RPMI8226 (cell line): ENCODE measurements at places on chromosomes 16 and 17.

- no peak for DNase-seq
Observed at GRCh38 chr17:82702231-82702927, 3.9 kb upstream of the RAB40B start.

- DNase-seq, result no peak
Observed at GRCh38 chr16:84483882-84484565, 20.4 kb downstream of the MEAK7 start.

DNA sequence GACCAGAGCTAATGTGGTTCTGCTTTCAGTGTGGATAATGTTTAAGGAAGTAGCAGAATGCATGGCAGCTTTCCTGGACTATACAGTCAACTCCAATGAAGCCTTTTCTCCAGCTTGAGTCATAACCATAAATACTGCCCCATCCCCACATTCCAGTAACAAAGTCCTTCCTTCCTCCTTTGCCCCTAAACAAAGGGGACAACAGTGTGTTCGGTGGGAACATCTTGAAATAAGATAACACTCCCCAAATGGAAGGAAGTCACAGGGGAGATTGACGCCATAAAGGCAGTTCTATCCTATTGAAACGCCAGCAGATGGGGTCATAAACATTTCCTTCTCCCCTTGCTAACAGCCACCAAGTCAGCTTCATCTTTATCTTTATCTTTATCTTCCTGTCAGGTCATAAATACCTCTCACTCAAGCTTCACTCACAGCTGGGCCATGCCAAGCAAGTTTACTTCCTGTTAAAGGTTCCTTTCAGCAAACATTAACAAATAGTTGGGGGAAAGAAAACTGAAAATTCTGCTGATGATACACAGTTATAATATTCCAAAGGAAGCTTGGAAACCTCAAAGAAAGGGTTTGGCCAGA lies 136.7 kb downstream of the SNX11 start:
- DNase-seq, result peak; percentile 18

- DNase-seq, result no peak
Observed at GRCh38 chr16:87041286-87041685, 275.9 kb downstream of the C16orf95 start.

- peak; percentile 97 for DNase-seq
Observed at GRCh38 chr16:2686912-2687507, 4.7 kb downstream of the KCTD5 start.

DNA sequence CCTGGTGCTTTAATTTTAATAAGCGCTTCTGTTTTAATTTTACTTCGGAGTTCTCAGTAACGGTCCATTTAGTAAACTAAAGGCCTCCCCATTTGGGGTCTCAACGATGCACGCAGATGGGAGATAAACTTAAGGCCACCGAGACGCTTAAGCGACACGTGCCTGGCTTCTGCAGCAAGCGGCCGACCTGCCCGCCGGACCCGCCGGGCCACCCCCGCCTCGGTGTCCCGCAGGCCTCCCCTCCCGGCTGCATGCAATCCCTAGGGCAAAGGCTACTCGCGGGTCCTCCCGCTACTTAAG lies 592 bp downstream of the GCSH start:
- DNase-seq, result peak; percentile 8

- DNase-seq, result no peak
Observed at GRCh38 chr16:81601601-81602255, 157.1 kb downstream of the CMIP start.

- DNase-seq, result no peak
Observed at GRCh38 chr16:16018705-16019104, 69.3 kb downstream of the ABCC1 start.

DNA sequence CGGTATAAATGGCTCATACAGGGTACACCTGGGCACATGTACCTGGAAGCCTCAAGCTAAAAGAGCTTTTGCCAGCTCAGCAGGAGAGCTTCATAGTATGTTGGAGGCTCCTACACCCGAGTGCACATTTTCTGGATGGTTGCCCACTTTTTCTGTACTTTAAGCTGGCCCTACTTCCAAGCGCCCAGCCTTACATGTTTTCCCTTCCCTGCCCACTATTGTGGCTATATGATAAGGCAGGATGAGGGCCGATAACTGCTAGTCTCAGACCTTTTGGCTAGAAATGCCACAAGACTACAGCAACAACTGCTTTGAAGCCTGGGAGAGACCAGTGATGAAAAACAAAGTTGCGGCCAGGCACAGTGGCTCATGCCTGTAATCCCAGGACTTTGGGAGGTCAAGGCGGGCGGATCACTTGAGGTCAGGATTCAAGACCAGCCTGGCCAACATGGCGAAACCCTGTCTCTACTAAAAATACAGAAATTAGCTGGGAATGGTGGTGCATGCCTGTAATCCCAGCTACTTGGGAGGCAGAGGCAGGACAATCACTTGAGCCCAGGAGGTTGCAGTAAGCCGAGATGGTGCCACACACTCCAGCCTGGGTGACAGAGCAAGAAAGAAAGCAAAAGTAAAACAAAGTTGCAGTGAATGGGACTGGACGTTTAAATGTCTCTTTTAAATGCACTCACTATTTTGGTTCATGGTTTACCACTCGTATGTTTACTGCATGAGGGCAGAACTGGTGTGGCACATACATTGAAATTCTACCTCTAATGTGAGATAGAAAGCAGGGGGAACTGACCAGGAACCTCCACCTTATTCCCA lies 14.2 kb upstream of the MARCHF10 start:
- peak; percentile 71 for DNase-seq

DNA sequence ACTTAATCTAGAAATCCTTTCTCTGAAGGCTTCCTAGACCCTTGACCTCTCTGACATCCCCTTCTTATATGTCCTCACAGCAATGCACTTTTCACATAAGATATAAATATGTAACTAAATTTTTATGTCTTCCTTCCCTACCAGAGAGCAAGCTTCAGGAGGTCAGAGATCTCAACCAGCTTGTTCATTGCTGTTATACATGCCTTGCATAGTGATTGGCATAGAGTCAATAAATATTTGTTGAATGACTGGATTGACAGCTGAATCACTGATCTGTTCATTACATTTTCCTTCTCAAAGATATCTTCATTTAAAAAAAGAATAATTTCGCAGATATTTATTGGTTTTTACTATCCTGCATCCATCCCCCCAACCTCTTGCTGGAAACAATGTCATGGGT lies 29.5 kb downstream of the HYDIN start:
- no peak for DNase-seq

- DNase-seq, result no peak
Observed at GRCh38 chr17:75922173-75922961, 17.7 kb upstream of the MRPL38 start.

GRCh38 chr16:12575288-12575687 lies 228.4 kb downstream of the CPPED1 start:
- no peak for DNase-seq

GRCh38 chr17:82876602-82877379 lies 37.0 kb upstream of the ZNF750 start:
- no peak for DNase-seq

DNA sequence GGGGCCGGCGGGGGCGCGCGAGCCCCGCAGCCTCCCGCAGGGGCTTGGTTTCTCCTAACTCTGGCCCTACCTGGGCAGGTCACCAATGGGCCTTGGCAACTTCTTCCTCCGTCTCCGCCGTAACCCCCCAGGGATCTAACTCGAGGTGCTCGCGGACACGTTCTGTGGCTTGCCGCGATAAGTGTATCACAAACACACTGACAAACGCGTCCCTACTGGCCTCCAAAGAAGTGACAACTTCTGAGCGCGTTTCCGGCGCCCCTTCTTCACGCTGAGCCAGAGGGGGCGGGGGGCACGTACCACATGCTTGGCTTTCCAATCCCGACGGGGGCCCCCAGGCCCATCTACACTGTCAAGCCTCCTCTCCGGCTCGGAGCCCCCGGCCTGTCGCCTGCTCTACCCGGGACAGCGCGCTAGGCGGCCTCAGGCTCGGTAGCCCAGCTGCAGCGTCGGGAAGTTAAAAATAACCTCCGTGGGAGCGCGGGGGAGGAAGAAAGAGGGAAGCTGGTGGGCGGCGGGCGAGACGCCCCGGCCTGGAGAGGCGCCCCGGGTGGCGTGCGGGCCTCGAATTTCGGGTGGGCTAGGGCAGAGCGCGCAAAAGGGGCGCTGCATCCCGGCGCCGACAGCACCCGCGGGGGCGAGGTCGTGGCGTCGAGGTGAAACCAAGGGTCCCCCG lies 725 bp upstream of the SPHK1 start:
- DNase-seq, result peak; percentile 71

- peak; percentile 73 for DNase-seq
Observed at GRCh38 chr17:81961087-81961511, at the start of gene NOTUM. TSS of gene NOTUM (minus strand) at chr17:81961187. CDS start at chr17:81960909, 278 bp downstream.

DNA sequence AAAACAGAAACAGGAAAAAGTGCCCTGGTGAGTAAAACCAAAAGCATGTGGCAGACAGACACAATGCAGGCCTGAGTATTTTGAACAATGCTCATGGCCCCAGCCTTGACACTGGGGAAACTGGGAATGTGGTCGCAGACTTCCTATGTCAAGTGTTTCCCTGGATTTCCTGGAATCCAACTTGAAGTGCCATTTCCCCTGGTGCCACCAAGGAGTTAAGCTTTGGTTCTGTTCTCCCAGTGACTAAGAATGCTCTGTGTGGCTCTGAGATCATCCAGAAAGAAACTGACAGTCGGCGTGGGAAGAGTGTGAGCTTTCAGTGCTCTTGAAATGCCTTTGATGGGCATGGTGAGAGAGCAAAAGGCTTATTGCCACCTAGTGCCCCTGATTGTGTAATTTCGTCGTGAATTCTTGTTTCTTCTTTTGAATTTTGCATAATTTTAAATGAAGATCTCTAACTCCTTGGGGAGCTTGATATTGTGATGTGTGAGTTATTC lies 96.0 kb downstream of the YPEL2 start:
- DNase-seq, result no peak

DNA sequence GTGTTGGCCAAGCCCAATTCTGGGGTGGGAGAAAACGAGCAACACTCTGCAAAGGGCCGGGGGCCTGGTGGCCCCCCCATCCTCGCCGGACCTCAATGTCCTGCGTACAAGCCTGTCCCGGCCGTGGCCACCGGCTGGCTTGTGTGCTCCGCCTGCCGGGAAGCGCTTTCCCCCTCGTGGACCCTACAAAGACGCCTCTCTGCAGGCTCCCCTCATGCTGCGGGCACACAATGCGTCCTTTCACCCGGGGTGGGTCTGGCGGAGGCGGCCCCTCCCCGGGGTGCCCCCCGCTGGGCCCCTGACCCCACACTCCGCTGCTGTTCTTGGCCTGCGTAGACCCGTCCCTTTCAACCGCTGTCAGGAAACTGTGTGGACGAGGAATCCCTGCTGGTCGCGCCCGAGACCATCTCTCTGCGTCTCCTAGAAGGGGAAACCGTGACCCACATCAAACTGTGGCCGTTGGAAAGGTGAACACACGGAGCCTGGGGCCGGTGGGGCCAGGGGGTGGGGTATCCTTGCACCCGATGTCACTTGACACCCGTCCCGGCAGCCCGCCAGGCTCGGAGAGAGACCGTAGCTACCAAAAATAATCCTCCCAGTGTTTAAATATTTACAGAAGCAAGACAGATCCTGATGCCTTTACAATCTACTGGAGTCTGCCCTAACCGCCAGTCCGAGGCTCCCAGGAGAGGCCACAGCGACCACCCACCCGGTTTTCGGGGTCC lies 43.6 kb downstream of the TBC1D16 start:
- DNase-seq, result no peak

GRCh38 chr17:72714357-72714966 lies 378.0 kb downstream of the SLC39A11 start:
- no peak for DNase-seq

- no peak for DNase-seq
Observed at GRCh38 chr17:77684803-77685798, 273.4 kb upstream of the TNRC6C start.

DNA sequence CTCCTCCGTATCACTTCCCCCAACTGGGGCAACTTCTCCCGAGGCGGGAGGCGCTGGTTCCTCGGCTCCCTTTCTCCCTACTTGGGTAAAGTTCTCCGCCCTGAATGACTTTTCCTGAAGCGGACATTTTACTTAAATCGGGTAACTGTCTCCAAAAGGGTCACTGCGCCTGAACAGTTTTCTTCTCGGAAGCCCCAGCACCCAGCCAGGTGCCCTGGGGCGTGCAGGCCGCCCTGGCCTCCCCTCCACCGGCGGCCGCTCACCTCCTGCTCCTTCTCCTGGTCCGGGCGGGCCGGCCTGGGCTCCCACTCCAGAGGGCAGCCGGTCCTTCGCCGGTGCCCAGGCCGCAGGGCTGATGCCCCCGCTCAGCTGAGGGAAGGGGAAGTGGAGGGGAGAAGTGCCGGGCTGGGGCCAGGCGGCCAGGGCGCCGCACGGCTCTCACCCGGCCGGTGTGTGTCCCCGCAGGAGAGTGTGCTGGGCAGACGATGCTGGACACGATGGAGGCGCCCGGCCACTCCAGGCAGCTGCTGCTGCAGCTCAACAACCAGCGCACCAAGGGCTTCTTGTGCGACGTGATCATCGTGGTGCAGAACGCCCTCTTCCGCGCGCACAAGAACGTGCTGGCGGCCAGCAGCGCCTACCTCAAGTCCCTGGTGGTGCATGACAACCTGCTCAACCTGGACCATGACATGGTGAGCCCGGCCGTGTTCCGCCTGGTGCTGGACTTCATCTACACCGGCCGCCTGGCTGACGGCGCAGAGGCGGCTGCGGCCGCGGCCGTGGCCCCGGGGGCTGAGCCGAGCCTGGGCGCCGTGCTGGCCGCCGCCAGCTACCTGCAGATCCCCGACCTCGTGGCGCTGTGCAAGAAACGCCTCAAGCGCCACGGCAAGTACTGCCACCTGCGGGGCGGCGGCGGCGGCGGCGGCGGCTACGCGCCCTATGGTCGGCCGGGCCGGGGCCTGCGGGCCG lies 1.6 kb downstream of the HIC1 start:
- no peak for DNase-seq

DNA sequence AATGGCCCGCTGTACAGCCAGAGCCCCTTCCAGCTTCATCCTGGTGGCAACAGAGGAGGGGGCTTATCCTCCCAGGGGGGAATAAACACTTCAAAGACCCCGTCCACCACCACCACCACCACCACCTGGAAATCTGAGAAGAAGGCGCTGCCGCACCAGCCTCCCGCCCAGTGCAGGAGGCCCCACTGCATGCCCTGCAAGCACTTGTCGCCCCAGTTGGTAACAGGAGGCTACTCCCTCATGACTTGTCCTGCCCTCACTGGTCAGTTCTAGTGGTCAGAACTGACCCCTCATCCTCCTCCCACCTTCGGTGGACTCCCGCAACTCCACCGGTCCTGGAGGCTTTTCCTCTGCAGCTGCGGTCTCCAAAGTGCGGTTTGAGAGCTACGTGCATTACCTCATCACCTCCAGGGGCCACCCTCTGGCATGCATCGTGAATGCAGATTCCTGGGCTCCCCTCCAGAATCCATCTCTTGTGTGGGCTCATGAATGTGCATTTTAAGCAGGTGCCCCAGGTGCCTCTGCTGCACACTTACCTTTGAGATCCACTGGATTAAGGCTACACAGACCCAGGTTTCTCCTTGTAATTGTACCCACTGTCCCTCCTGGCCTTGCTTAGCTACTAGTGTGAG lies 71.8 kb downstream of the SRCIN1 start:
- no peak for DNase-seq

DNA sequence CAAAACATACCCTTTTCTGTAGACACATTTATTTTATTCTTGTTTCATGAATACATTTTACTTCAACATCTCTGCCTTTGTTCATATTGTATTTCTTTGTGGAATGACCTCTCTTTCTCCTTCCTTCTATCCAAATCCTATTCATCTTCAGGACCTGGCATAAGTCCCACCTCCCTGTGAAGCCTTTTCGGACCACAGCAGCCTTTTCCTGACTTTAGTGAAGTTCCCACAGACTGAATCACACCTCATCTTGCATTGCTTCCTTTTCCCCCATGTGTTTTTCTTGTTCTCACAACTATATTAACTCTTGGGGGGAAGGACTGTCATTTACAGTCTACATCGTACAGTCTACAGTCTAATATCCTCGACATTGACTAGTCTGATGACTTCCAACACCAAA lies 58.2 kb downstream of the MFSD11 start:
- DNase-seq, result no peak

GRCh38 chr17:19004421-19005136 lies at the start of gene FAM83G:
TSS of gene FAM83G (minus strand) at chr17:19004764. CDS start at chr17:19004041, 723 bp downstream.
- peak; percentile 79 for DNase-seq
